Femur (tissue), 1 donor: ENCODE measurements at places on chromosomes 4 and X.

DNA sequence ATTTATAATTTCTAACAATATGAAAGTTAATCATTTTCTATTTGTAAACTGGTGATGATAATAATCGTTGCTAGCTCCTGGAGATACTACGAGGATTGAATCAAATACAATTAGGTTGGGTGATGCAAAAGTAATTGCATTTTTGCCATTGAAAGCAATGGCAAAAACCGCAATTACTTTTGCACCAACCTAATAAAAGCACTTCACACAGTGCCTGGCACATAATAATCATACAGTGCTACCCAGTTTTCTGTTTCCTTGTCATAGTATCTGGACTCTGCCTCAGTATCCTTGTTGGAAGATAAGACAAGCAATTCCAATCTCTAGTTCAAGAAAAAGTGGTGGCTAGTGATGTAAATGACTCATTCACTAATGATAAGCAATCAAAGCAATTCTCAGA is 176.8 kb upstream of the TRPC5 start:
- DNase-seq, result no peak

DNA sequence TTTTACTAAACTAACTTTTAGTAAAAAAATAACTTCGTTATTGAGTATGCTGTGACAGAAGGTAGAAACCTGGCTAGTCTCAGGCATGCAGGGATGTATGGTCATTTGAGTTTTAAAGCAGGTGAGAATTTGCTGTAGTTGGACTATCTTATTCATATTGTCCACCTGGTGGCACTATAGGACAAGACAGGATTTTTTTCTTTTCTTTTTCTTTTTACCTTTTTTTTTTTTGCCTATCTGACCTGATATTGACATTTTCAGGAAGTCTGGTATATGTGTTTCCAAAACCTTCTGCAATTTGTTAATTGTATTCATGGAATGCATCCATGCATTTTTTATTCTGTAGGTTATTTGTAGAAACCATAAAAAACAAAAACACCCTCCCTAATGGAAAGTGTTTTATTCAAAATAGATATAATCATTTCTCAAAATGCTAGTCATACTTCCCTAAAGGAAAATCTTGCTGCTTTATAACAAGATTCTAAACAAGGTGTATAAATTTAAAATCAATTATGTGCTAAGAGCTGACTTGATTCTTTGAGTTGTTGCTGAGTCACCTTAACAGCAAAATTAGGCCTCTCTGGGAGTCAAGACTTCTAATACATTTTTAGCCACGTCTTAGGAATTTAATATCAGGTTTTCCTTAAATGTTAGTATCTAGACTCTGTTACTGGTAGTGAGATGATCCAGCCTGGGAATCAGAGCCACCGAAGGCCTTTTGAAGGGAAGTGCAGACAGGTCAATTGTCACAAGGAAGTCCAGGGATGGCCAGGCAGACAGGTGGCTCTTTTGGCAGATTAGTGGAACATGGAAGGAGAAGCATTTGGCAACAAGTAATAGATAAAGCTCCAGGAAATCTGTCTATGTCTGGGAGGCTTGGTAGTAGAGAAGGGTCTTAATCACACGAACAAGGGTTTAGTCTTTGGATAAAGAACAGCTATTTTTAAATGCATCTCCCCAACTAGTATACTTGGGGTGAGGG is 201.3 kb upstream of the GNPDA2 start:
- no peak for DNase-seq

DNA sequence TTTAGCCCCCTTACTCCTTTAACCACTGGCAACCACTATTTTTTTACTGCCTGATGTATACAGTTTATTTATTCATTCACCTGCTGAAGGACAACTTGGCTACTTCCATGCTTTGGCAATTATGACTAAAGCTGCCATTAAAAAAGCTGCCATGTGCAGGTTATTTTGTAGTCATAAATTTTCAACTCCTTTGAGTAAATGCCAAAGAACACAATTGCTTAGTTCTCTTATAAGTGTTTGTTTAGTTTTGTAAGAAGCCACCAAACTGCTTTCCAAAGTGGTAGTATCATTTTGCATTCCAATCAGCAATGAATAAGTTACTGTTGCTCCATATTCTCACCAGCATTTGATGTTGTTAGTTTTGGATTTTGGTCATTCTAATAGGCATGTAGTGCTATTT is 1831.8 kb downstream of the PCDH7 start:
- DNase-seq, result no peak

DNA sequence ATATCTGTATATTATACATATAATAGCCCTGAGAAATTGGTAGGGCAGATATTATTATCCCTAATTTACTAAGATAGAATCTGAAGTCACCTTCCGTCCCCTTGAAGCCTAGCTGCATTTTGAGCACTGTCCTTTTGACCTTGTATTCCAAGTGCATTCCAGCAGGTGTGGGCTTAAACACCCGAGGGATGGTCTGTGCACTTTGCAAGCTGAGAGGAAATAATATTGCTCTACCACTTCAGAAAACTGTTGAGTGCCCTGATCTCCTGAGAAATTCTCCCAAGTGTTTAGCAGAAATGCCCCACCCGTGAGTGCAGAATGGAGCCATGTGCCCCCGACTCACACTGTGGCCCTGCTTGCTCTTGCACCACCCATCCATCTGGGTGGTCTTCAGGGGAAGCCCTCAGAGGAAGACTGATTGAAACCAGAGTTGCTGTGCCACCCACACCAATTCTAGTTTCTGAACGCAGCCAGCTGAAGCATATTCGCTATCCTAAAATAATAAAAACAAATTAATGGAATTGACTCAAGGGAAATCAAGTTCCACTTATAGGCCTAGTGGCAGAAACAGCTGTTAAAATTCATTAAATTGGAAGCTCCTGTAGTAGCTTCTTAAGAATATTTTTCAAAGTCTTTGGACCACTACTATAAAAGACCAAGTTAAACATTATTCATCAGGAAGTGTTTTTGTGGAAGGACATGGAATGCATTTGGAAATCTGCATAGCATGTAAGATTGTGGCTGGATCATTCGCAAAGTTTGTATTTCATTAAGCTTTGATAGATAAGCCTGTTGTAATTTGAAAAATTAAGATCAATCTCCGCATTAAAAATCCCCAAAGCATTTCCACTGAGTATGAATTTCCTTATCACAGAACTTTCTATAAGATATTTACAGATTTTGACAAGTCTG is 41.3 kb upstream of the PRKG2 start:
- DNase-seq, result no peak

- DNase-seq, result no peak
These were observed 21.2 kb downstream of the HERC3 start for GRCh38 chr4:88613417-88613875.

- no peak for DNase-seq
These were observed 1583.3 kb downstream of the STIM2 start for GRCh38 chr4:28443801-28444412.

DNA sequence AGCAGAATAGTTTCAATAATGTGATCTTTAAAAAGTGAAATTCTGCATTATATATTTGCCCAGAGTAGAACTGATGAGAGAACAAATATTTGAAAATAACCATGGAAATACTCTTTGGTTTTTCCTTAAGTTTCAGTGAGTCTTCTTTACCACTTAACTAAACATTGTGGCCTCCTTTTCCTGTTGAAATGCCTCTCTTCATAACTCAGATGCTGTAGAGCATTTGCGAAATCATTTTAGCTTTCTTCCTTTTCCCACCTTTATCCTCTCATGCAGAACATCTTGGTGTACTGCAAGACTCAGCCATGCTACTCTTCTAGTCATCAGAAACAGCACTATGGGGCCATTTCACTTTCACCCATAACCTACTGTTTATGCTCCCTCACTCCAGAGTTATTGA is 48.2 kb downstream of the CASK start:
- no peak for DNase-seq

- DNase-seq, result no peak
These were observed 35.2 kb downstream of the EDNRA start for GRCh38 chr4:147516133-147516532.

GRCh38 chrX:153440556-153441135 is 5.2 kb downstream of the TREX2 start:
- DNase-seq, result no peak

DNA sequence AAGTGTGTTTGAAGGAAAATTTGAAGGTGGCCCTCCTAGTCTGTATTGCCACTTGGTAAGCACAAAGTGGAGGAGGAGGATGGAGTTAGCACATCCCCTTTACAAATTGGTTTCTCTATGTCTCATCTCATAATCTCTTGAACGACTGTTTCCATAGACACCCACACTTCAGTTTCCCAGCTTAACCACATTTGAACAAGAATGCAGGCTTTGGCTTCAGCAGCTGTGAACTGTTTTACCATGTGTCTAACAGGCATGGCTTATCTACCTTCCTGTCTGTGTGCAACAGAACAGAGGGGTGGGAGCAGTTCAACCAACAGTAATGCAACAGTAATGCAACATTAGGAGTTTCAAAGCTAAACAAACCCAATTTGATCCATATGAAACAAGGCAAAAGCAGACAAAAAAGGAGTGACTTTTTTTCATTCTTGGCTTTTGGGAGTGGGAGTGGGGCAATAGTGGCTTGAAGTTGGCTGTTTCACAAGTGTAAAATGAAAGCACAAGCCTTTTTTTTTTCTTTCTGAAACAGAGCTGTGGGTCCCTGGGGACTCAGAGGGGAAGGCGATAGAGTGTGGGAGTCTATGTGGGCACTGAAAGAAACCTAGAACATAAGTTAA is 108.0 kb downstream of the ITM2A start:
- peak; percentile 25 for DNase-seq

DNA sequence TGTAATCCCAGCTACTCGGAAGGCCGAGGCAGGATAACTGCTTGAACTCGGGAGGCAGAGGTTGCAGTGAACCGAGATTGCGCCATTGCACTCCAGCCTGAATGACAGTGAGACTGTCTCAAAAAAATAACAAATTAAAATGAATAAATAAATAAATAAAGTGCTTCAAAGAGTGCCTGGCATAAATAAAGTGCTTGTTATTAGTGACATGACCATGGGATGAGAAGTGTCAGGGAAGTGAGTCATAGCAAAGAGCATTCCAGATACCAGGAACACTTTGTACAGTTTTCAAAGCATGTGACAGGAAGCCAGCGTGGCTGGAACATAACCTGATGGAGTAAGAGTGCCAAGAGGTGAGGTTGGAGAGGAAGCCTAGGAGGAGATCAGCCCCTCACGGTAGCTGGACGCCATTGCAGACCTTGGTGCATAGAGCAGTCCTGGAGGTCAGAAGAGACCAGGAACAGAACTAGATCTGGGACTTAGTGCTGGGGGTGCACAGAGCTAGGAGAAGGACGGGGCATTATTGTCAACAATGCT is 6.0 kb upstream of the WDR13 start:
- no peak for DNase-seq

- DNase-seq, result no peak
These were observed 53.8 kb downstream of the SYNPO2 start for GRCh38 chr4:118942465-118942864.

DNA sequence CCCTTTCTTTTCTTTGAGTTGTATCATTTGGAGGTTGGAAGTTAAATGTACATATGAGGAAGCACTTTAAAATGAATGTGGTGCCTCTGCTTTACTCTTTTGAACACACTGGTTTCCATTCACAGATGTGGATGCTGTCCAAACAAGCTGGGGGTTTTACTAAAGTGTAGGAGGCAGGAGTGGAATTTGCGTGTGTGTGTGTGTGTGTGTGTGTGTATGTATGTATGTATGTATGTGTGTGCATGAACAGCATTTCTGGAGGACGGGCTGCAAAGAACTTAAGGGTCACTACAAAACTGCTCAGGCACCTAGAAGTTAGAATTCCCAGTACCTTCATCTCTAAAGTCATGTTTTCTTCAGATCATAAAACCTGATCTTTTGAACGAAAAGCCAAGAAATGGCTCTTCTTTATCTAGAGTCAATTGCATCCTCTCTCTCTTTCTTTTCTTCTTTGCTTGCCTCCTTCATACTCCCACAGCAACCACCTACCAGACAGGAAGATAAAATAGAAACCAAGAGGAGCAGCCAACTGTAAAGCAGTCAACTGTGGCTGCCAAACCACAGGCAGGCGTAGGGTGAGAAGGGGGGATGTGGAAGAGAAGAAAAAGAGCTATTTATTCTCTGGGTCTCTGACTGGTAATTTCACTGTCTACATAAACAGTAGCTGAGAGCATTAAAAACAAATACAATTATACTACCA is 177.0 kb upstream of the RASGEF1B start:
- DNase-seq, result peak; percentile 68

GRCh38 chrX:2691543-2692220 is 587 bp downstream of the CD99 start:
- peak; percentile 70 for DNase-seq

DNA sequence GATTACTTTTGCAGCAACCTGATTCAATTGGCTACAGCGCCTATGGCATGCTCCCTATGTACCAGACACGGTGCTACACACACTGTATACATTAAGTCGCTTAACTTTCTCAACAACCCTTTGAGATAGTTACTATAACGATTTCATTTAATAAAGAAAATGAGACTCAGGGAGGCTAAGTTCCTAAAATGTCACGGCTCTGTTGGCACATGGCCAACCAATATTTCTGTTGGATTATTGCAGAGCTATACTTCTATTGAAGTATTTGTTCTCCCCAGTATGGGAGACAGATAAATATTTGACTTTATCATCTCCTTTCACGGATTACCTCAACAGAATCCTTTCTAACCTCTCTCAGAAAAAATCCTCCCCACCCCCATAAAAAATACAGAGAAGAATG is 25.3 kb downstream of the CLNK start:
- DNase-seq, result no peak

DNA sequence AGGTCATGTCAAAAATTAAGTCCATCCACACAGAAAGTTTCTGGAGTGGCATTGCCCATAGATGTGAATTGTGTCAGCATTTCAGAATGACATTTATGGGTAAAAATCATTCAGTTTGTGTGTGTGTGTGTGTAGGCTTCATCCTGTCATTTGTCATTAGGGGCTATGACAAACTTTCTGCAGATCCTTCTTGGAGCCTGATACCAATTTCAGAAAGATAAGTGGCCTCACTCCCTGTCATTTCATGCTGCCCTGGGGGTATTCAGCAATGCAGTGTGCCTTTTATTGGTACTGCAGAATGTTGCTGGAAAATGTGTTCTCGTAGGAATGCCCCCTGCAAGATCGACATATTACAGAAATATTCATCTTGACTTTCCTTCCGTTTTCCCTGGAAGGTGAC is 659.7 kb downstream of the NLGN4X start:
- no peak for DNase-seq

DNA sequence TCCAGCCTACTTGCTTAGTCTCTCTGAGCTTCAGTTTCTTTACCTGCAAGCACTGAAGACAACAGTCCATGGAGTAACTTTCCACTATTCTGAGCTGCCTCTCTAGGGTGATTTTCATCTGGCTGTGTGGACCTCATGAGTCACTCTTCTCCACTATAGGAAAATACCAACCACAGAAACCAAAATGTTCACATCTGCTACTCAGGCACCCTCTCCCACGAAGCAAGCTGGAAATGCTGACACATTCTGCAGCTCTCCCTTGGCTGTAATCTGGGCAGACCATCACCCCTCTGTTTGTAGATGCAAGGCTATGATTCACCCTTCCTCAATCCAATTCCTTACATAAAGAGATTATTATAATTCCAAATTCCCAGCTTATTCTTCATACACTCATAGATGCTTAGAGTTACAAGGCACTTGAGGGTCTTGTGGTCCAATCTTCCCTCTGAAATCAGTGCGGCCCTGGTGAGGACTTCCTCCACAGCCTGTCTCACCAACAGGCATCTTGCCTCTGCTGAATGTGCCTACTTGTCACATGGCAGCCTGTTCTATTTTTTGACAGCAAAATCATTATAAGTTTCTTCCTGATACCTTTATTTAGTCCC is 97.0 kb upstream of the LNX1 start:
- DNase-seq, result peak; percentile 66

- no peak for DNase-seq
These were observed 27.6 kb upstream of the TMEM184C start for GRCh38 chr4:147589586-147589985.

- DNase-seq, result no peak
These were observed 6.5 kb downstream of the C4orf50 start for GRCh38 chr4:6011686-6012085.

GRCh38 chr4:103073792-103074438 is 2.6 kb downstream of the SLC9B2 start:
- no peak for DNase-seq
